Thyroid gland (tissue), 4 donors: ENCODE measurements at places on chromosomes 2 and 18. TPM values are rescaled to one million over a fixed set of nuclear protein-coding genes. Genes with fewer than 3 reads are reported as not detected.

The LIMS3 gene
- total RNA-seq = 6.1 TPM

The DDX18 gene
- 47.6 TPM for total RNA-seq

The AMER3 gene
- not detected for total RNA-seq

The SKOR2 gene
- total RNA-seq = not detected

The DOCK10 gene
- total RNA-seq = 6.8 TPM

The SEMA4F gene
- 7.2 TPM for total RNA-seq

The NHEJ1 gene
- total RNA-seq = 10.4 TPM

The CPO gene
- total RNA-seq = 1.1 TPM

The MALT1 gene
- total RNA-seq = 33.4 TPM
